Right cardiac atrium (tissue), 5 donors: ENCODE measurements at places on chromosomes 3 and 15. TPM values are rescaled to one million over a fixed set of nuclear protein-coding genes. Genes with fewer than 3 reads are reported as not detected.

- DNase-seq, result peak; percentile 59
These were observed 18.7 kb downstream of the TMEM43 start for GRCh38 chr3:14143271-14144225.

CATSPER2 gene
- total RNA-seq, result 1.8 TPM

DNA sequence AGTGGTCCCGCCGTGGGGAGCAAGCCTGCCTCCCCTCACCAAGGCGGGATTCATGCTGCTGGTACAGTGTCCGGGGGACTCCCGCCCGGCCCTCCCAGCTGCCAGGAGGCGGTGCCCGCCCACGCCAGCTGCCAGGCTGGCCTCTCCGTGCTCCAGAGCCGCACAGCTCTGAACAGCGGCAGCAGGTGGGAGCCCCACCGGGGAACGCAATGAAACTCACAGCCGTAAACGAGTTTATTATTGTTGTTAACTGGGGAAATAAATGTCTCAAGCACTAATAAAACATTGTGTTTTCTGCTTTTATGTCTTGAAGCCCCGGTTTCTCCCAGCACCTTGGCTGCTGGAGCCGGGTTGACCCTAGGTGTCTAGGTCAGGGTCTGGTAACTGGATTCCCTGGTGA is 317.7 kb upstream of the TLE3 start:
- no peak for DNase-seq

- peak; percentile 32 for DNase-seq
These were observed 493.6 kb upstream of the ADAMTS9 start for GRCh38 chr3:65181391-65181871.

DNA sequence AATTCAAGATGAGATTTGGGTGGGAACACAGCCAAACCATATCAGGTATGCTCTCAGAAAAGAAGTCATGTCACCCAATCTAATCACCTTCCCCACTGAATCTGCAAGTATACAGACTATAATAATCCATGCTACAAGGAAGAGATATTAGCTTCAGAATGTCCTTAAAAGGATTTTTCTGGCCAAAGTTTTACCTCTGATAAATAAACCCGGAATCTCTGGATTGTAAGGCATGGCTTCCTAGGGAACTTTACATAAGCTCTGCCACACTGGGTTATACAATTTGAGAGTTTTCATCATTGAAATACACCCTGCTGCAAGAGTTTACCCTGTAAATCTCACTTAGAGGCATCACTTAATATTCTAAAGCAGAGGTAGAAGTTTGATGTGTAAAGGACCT is 330.5 kb upstream of the KCNMB2 start:
- no peak for DNase-seq

- DNase-seq, result peak; percentile 62
These were observed 23.1 kb upstream of the MITF start for GRCh38 chr3:69716119-69716518.

DNA sequence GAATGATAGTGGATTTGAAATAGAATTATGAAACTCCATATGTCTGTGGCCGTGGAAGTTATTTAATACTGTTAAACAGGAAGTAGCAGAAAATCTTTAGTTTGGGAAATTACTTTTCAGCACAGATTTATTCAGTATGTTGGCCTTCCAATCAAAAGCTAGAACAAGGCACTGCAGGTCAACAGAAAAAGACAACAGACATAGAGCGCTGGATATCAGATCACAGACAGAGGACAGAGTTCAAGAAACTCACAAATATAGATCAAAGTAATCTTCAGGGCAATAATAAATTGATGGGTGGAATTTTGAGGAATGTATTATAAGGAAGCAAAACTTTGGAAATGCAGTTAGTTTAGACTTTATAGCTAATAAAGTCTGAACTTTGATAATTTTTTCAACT is 159.5 kb upstream of the TMCO5A start:
- no peak for DNase-seq

- no peak for DNase-seq
These were observed 23.6 kb upstream of the SETMAR start for GRCh38 chr3:4279516-4280105.

DNA sequence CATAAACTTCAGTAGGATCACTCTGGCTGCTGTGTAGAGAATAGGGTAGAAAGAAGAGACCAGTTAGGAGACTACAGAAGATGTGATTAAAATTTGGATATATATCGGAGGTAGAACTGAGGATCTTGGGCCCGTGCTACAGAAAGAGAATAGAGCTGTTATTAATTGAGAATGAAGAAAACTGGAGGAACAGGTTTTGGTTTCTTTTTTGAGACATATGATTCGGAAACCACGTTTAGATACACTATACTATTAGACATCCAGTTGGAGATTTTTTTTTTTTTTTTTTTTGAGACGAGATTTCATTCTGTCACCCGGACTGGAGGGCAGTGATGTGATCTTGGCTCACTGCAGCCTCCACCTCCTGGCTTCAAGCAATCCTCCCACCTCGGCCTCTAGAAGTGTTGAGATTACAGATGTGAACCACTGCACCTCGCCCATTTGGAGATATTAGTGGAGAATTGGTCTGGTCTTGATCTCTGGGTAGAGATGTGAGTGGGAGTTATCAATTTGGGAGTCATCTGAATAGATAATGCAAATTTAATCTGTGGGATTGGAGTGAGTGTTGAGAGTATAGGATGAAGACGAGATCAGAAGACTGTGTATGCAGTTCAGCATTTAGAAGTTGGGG is 50.9 kb downstream of the TCF12 start:
- DNase-seq, result no peak

PPARG gene
- 15.3 TPM for total RNA-seq

GRCh38 chr3:139231555-139232281 is 112.1 kb upstream of the MRPS22 start:
- no peak for DNase-seq

SCAANT1 gene
- total RNA-seq, result not detected

- DNase-seq, result peak; percentile 82
These were observed 1.4 kb downstream of the FES start for GRCh38 chr15:90885432-90886290.

GRCh38 chr3:23815879-23816278 is 10.1 kb downstream of the UBE2E1 start:
- DNase-seq, result no peak

DNA sequence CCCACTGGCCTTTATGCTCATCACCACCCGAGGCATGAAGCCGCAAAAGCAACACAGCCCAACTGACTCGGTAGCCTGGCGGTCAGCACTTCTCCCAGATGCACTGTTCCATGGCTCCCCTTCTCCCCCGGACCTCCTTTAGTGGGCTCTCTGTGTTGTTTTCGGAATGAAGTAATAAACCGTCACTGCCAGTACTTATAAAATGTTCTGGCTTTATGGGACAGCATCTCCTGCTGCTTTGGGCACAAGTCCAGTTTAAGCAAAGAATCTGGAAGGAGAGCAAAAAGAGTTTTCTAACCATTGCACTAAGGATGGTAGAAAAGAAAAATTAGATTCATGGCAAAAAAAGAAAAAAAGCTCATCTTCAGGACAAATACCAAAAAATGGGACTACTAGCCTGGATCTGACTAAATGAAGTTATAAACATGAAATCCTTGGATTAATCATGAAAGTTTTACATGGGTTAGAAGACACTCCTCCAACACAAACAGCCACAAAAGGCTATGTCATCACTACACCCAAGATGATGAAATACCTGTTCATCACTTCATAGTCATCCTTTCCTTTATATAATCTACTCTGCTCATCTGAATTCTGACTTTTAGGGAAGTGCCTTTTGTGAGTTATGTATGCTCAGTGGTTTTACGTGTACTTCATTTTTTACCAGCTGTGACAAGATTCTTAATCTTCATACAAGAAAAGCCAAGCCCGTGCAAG is 89.5 kb upstream of the UBE2E2 start:
- peak; percentile 58 for DNase-seq

DNA sequence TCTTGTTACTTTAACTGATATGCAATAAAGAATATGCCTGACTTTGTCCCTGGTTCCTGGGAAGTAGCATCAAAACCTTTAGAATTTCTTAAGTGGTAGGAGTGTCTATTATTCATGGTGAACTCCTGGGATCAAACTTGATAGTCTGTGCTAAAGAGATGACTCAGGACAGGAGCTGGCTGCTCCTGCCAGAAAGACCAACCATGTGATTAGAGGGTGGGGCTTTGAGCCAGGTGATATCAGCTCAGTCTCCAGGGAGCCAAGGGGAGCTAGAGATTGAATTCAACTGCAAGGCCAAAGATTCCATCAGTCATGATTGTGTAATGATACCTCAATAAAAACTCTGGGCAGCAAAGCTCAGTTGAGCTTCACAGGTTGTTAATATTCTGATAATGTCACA is 20.6 kb upstream of the TMC3 start:
- DNase-seq, result no peak
